ENCODE measurements at places on chromosomes 6 and 20.
A peak's percentile ranks its signal among the peaks of the same experiment; 100 is the strongest.

DNA sequence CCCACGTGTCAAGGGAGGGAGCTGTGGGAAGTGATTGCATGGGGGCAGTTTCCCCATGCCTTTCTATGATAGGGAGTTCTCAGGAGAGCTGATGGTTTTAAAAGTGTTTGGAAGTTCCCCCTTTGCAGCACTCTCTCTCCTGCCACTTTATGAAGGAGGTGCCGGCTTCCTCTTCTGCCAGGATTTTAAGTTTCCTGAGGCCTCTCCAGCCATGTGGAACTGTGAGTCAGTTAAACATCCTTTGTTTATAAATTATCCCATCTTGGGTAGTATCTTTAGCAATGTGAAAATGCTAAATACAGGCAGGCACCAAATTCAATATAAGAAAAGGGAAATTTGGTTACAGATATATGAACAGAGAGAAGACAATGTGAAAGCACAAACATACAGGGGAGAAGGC is 96.4 kb upstream of the EPHA7 start:
- no peak for DNase-seq

DNA sequence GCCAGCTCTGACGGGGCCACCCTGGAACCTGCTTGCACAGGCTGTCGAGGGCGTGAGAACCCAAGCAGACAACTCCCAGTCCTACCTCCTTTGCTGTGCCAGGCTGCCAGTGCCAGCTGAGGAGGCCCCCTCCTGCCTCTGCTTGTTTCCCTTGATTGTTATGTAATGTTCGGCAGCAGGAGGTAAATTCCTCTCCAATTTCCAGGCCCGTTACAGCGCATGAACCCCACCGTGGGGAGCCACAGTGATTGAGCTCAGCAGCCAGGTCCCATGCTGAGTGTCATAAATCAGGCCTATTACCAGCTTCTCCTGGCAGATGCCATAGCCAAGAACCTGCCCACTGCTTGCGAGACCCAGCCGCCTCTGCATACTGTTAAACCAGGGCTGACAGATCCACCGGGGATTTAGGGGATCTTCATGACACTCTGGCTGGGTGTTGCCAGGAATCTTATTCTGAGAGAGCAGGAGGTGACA is 320.5 kb downstream of the DHX35 start:
- no peak for DNase-seq

- DNase-seq: peak; percentile 17
Measured at GRCh38 chr20:61948586-61949362, 116.9 kb downstream of the TAF4 start.

GRCh38 chr20:12321736-12322135 is 404.0 kb downstream of the BTBD3 start:
- no peak for DNase-seq

- DNase-seq: peak; percentile 92
Measured at GRCh38 chr6:31834367-31835250, 7.1 kb downstream of the HSPA1B start.

DNA sequence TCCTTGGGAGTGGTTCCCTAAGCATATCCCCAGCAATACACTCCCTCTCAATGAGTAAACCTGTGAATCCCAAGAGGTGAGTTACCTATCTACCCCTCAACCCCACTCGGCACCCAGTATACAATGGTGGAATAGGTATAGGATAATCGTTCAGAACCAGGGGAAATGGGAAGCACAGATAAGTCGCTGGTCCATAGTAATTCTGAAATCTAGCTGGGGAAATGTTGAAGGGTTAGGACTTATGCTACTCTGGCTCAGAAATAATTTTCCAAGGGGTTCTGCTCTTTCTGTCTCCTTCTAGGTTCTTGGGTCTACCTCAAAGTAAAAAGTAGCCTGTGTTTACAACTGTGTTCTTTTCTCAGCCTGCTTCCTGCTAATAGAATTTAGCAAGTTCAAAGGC is 62.3 kb upstream of the NNAT start:
- no peak for DNase-seq

- DNase-seq: no peak
Measured at GRCh38 chr20:50469176-50469723, 40.9 kb upstream of the PTPN1 start.

DNA sequence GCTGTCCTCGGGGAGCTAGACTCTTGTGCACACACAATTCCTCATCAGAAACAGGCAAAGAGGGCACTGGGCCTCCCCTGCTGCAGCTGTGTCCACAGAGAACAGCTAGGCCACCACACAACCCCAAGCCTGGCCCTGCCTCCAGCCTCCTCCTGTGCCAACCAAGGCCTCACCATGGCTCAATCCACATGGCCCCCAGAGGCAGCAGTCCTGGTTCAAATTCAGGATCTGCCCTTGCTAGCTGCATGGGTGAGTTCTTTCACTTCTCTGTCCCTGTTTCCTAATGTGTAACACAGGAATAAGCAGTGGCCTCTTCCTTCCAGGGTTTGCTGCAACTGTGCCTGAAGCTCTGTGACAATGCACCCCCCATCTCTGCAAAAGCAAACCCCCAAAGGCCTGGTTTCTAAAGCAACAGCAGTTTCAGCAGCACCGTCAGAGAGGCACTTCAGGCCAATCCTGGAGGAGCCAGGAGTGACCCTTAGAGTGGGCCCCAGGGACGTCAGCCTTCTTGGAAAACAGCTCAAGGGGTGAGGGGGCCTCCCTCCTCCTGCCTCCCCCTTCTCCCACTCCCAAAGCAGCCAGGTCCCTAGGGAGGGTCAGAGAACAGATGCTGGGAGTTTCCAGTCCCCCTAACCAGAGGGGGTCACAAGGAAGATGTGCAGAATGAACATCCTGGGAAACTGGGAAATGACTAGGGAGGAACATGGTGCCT is 2.2 kb downstream of the ADISSP start:
- DNase-seq: no peak

GRCh38 chr6:166029506-166029905 is 138.1 kb downstream of the TBXT start:
- no peak for DNase-seq

GRCh38 chr20:63754008-63754407 is 14.4 kb downstream of the SLC2A4RG start:
- no peak for DNase-seq

DNA sequence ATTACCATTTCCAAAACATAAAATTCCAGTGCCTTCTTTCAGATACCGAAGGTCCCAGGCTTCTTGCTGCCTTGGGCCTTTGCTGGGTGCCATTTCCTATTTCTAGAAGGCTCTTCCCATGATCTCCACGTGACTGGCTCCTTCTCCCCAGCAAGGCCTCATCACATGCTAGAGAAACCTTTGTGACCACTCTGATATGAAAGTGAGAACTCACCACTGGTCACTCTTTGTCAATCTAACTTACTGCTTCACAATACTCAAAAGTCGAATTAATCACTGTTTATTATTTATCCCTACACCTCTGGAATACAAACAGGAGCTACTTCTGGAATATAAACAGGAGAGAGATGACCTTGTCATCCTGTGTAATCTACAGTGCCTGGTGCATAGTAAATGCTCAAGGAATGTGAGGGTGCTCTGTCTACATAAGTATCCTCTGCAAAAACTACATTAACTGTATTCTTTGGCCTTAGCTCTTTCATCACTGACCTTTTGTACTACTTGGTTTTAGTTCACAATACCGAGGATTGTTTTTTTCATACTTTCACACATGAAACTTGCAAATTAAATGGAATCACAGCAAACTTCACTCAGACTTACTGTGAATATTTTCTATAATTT is 1.6 kb downstream of the STX7 start:
- no peak for DNase-seq

DNA sequence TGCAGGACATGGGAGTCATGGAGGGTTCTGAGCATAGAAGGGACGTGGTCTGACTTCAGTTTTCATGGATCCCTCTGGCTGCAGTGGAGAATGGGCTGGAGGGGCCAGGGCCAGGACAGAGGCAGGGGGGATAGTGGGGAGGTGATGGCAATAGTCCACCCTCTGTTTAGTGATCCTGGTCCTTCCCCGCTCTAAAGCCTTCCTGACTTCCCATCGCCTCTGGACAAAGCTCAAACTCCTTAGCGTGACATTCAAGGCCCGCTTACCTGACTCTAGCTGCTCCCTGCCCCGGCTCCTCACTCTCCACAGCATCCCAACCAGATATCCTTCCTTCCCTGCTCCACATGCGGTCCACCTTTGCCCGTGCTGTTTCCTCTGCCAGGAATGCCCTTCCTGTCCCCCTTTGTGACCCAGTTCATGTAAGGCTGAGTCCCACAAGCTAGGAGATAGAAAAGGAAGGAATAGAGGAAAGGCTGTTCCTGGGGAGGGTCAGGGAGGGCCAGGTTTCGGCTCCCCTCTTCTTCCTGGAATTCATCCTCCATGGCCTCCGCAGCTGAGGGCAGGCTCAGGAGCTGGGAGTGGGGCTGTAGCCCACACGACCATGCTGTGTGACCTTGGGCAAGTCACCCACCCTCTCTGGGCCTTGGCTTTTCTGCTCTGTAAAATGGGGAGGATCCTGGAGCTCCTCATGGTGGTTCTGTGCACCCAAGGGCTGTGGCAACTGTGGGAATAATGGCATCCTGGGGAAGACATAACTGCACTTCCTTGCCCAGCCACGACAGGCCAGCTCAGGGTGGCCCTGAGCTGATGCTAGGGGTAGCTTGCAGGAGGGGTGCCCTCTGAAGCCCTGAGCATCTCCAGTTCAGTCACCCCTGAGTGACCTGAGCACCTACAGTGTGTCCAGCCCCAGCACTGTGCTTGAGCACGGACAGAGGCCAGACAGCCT is 116.1 kb downstream of the CEBPB start:
- no peak for DNase-seq
